ENCODE measurements at places on chromosomes 16 and 17.

- peak; percentile 17 for DNase-seq
These were observed at the start of gene SEC14L1 for GRCh38 chr17:77140878-77141767. TSS of gene SEC14L1 (plus strand) at chr17:77140969. CDS start at chr17:77143597, 2,628 bp downstream.

- DNase-seq, result no peak
These were observed 8.9 kb downstream of the CPPED1 start for GRCh38 chr16:12794486-12795387.

DNA sequence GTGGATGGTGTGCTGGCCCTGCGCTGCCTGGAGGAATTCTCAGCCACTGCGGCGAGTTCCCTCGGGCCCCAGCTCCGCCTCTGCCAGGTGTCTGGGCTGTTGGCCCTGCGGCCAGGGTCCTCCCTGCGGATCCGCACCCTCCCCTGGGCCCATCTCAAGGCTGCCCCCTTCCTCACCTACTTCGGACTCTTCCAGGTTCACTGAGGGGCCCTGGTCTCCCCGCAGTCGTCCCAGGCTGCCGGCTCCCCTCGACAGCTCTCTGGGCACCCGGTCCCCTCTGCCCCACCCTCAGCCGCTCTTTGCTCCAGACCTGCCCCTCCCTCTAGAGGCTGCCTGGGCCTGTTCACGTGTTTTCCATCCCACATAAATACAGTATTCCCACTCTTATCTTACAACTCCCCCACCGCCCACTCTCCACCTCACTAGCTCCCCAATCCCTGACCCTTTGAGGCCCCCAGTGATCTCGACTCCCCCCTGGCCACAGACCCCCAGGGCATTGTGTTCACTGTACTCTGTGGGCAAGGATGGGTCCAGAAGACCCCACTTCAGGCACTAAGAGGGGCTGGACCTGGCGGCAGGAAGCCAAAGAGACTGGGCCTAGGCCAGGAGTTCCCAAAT lies 1.3 kb upstream of the TNFSF13 start:
- no peak for DNase-seq

- DNase-seq, result no peak
These were observed 127.9 kb upstream of the CDH11 start for GRCh38 chr16:65249768-65250167.

GRCh38 chr17:40470932-40471828 lies 27.9 kb downstream of the IGFBP4 start:
- no peak for DNase-seq

- DNase-seq, result peak; percentile 61
These were observed 135.4 kb downstream of the KCNJ12 start for GRCh38 chr17:21511363-21512195.

DNA sequence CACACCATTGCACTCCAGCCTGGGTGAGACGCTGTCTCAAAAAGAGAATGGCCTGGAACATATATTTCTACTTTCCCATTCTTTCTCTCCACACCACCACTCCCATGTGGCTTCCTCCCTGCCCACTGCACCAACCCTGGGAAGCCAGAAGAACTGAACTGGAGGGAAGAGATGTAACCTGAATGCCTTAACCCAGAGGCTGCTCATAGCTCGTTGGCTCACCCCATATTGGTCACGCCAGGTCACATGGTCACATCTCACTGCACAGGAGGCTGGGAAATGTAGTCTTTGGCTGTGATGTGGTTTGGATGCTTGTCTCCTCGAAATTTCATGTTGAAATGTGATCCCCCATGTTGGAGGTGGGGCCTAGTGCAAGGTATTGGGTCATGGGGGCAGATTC lies 5.9 kb upstream of the DNAH17 start:
- DNase-seq, result no peak

- no peak for DNase-seq
These were observed 34.6 kb downstream of the PDIA2 start for GRCh38 chr16:317583-317982.

DNA sequence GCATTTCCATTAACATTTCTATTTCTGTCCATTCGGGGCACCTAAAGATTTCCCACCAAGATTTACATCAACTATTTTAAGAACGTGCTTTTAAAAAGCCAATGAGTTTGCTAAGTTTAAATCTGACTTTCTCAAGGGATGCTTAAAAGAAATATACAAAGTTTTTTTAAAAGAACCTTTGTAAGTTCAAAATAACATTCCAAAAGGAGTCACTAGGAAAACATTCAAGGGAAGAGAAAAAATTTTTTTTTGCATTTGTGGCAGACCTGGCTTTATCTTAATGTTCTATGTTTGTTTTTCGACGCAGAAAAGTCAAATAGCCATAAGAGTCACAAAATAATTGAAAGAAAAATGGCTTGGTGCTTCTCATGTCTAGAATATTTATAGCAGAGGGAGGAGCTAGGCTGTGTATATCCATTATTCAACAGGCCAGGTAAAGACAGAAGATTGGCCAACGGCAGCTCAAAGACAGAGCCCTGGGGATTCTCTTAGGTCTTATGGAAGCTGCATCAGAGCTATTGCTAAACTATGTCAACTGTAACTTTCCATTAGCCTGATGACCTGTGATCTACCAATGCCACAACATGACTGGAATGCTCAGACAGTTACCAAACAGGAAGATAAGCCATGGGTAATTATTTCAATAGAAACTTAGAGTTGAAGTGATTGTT lies 37.8 kb upstream of the MYOCD start:
- no peak for DNase-seq

DNA sequence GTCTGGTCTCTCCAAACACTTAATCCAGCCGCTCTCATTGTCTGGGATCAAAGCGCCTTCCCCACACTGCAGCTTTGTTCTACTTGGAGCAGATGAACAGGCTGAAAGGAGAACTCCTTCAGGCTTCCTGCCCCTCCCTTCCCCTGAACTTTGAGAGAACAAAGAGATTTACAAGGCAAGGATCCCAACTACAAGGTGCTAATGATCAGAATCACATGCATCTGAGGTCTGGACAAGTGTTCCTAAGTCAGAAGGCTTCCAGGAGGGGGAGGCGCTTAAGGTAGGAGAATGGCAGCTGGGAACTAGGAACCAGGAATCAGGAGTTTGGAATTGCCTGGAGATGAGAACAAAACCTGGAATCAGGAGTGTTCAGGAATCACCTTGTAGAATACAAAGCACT lies 606.3 kb upstream of the CDH11 start:
- no peak for DNase-seq

DNA sequence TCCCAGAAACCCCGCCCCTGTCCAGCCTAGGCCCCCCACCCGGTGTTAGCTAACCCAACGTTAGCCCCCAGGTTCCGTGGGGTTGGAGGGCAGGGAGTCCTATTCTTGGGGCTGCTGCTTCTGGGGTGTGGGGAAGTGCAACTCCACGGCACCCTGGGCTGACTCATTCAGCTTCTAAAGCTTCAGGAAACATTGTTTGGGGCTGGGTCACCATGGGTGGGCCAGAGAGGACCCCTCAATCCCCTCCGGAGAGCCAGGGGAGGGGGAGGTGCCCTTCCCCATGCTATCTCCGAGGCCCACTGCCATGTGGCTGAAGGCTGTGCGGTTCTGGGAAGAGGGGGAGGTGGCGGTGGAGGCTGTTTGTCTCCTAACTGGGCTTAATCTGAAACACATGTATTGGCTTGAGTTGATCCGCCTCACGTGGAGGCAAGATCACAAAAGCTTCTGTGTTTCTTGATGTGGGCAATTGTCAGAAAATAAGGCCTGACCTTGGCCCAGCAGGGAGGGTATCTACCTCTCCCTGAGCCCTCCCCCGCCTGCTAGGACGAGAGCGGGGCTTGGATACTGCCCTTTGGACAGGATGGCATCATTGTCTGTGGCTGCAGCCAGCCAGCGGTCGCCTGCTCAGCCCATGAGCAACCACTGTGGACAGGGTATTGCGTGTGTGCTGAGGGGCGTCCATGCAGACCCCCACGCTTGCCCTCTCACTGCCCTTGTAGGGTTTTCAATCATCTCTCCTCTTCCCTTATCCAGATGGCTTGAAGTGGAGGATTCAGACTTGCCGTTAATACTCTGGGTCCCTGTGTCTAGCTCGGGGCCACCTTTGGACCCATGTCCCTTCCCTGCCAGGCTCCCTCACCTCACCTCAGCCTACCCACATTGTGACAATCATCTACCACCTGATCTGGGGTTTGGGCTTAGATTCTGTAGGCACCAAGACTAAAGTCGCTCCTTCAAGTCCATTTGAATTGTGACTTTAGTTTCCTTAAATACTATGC lies 1.3 kb downstream of the SERPINF1 start:
- no peak for DNase-seq

- DNase-seq, result no peak
These were observed 398.4 kb upstream of the HSBP1 start for GRCh38 chr16:83409347-83409746.

GRCh38 chr16:31696968-31697743 lies 169.5 kb downstream of the AHSP start:
- no peak for DNase-seq

DNA sequence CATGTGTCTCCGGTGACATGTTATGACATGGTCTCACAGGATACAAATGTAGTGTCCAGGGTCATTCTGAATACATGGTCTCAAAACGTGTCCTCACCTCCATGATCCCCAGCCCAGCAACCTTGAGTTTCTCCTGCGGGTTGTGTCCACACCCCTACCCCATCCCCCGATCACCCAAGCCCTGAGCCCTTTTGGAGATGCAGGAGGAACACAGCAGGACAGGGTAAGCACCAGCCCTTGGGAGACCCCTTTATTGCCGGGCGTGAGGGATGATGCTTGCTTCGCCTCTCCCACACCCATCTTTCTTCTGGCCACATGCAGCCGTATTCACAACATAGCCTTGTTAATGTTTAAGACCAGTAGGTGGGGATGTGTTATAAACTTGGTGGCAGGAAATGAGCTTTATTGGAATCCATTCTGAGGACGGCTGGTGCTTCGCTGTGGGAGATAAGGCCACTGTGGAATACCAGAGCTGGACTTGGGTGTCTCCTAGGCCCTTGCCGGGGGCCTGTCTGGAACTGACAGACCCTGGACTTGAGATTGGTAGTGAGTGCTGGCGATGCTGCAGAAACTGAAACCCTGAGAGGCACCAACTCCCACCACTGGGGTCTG lies 5.5 kb downstream of the TMEM132E start:
- DNase-seq, result no peak

DNA sequence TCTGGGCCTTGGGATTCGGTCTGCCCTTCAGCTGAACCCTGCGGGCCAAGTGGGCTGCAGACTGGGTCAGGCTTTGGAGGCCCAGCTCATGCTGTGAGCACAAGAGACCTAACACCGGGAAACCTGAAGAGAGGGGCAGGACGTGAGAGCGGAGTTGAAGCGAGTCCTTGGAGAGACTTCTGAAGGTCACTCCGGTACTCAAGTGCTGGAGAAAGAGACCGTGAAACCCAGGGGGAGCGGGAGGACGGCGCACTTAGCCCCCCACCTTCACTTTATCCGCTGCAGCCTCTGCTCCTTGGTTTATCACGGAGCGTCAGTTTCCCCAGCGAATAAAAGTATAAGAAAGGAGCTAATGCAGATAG lies 361 bp downstream of the UQCRC2 start:
- no peak for DNase-seq

DNA sequence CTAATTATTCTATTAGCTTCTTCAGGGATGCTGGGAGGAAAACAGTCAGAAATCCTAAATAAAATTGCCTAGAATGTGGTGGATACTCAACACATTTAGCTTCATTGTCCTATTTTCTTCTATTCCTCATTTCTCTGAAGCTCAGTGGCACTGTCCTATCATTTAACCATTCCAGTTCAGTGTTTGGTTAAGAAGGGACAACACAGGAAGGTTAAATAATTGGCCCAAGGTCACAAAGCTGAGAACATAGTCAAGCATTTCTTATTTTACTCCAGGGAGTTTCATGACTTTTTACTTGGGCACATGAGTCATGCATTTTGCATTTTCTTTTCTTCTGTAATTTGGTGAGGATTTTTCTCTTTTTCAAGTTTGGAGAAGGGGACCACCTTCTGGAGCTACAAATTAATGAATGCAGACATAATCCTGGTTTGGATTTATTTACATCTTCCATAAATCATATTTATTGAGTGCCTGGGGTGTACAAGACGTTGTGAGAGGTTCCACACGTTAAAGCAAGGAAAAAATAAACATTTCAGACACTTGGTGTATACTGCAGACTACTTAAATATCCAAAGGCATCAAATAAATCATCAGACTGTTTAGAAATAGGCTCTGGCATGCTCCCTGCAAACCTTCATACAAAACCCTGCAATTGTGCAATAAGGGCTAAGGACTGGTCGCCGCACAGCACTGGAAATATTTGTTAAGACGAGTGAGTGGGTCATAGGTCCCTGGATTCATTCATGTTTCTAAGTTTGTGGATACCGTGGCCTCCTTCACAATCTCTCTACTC lies 263.9 kb downstream of the MAF start:
- DNase-seq, result no peak
